WTC11 (cell line): ENCODE measurements at places on chromosomes 1 and 21.

DNA sequence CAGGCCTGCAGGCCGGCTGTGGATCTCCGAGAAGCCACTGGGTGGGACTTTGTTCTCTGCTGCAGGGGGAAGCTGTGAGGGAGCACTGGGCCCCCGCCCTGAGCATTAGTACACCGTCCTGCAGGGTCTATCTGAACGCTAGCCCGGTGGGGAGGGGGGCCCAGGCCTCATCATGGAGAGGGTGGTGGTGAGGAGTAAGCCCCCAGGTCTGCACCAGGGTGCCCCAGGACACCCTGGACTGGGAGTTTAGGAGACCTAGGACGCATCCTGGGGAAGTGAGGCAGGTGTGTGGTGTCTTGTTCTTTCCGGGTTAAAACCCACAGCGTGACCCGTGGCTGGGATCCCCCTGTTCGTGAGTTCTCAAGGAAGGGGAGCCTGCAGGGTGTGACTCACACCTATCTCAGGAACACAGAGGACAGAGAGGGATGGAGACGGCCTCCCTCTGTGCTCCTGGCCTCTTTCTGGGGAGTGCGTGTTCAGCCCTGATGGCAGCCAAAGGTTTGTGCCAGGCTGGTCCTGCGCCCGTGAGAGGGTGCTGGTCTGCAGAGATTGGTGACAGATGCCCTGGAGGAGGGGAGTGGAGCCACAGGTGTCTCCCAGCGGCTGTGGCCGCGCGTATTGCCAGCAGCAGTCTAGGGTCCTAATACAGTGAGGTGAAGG lies 44.8 kb downstream of the AGPAT3 start:
- no peak for DNase-seq

DNA sequence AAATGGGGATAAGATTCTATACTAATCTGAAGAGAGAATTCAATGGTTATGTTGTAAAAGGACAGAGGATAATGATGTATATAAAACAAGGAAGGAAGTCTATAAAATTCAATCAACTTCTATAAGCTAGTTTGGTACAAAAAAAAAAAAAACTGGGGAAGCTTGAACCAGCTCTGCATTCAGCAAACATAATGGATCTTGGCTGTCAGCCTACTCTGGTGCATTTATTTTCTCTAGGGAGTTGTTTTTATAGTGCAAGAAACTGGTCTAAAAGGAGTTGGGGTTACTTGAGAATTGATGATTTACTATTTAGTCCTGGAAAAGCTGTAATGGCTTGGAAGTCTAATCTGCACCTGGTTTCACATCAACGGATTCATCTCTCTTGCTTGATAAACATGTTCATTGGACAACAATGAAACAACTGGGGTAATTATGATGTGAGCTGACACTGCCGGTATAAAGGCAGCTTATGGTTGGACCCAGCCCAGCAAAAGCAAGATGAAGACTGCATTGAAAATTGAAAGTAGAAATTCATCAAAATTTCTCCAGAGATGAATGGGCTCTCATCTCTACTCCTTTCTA lies 199.4 kb upstream of the NRIP1 start:
- DNase-seq: no peak

- DNase-seq: no peak
Measured at GRCh38 chr1:53430261-53430660, 28.9 kb upstream of the DMRTB1 start.

DNA sequence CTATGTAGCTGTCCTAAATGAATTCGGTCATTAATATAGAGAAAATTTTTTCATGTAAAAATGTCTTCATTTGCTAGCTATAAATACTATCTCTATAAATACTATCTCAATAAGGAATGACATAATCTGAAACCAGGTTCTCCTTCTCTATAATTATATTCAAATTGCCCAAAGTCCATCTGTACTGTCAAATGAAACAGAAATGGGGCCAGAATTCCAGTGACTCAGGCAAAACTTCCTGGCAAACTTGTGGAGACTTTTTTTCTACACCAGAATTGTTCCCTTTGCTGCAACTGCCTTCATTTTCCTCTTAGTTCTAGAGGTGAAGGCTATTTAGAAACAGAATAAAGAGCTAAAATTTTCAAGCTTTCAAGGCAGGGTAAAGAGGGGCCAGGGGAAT lies 152.5 kb downstream of the KCNH1 start:
- no peak for DNase-seq

- DNase-seq: no peak
Measured at GRCh38 chr1:43552813-43553212, 22.1 kb downstream of the PTPRF start.

DNA sequence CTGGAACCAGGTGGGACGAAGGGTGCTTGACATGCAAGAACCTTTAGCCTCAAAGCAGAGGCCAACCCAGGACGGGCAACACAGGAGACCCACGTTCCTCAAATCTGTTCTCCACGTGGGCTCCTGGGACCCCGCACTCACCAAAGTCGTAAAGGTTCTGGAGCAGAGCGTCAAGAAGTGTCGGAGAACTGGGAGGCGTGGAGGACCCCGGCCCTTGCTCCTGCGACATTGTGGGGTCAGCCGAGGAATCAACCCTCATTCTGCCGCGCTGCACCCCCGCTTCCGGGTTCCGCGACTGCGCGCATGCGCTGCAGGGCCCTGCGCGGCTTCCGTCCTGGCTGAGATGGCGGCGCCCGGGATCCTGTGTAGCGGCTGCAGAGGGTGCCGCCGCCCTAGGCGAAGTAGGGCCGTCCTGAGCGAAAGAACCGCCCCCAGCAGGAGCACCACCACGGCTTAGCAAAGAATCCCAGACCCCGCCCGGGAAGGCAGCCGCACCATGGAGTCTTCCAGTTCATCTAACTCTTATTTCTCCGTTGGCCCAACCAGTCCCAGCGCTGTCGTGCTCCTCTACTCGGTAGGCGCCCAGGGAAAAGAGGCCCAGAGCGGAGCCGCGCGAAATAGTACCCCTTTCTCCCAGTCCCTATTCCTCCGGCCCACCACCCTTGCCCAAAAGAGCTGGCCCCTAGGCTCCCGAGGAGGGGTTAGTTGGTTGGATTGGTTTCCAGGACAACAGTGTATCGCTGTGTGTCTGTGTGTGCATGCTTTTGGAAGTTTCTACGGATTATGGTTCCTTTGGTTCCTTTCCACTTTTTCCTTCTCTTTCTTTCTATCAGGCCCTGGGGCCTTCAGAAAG lies at the start of gene GNPAT:
Gene GNPAT (plus strand): TSS at position 330 of the 853 bp plus-strand sequence. CDS start 167 bp downstream, at position 497.
- peak; percentile 88 for DNase-seq

DNA sequence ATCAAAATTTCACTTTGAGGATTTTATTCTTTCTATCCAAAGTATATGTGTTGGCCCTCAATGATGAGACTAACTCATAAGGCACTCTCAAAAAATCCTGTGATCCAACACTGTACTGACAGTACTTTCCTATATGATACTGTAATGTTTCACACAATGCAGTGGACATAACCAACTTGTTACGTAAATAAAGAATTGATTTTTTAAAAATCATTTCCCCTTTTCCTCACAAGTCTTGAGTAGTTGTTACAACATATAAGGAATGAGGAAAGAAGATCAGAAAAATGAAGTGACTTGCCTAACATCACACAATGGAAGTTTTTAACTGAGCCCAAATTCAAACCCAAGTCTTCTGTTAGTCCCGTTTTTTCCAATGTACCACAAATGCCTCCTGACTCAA lies 17.2 kb downstream of the PTP4A2 start:
- DNase-seq: no peak

DNA sequence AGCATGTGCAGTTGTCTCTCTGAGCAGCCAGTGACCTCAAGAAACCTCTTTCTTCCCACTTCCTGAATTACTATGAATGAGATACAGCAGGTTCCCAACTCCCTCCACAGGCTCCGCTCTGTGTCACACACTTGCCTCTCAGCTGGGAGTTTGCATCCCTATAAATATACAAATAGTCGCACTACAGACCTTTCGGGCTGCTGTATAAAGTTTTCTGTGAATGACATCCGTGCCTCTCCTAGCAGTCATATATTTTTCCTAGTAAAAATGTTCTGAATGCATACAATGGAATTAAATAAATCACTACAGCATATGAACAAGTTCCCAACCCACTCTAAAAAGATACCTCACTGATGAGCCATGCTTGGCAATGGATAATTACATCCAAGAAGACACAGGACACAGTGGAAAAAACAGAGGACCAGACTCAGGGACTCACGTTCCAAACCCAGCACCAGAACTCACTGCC lies 66.8 kb downstream of the CAPZB start:
- DNase-seq: no peak

DNA sequence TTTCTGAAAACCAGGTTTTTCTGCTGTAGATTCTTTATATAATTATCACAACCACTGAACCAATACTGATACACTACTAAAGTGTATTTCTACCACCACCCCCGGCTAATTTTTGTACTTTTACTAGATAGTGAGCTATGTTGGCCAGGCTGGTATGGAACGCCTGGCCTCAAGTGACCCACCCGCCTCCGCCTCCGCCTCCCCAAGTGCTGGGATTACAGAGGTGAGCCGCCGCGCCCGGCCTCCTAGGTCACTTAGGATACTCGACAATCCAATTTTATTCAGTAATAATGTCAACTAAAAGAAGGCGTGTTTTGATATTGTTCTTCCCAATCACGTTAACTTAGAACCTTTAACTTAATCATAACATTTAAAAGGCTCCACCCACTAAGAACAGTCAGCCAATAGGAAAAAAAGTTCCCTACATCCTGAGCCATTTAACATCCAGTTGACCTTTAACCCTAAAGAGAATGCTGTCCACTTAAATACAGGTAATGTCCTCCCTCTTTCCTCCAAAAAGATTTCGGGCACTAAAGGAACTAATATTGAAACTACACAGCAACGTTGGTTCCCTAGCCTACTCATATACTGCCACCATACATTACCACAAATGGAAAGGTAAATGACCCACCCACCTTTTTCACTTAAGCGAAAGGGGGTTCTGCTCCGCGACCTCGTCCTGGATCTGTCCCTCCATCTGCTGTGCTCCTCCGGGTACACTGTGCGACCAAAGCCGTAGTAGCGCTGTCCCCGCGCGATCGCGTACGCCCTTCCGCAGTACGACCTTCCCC lies 1.2 kb downstream of the RSRP1 start:
- no peak for DNase-seq

DNA sequence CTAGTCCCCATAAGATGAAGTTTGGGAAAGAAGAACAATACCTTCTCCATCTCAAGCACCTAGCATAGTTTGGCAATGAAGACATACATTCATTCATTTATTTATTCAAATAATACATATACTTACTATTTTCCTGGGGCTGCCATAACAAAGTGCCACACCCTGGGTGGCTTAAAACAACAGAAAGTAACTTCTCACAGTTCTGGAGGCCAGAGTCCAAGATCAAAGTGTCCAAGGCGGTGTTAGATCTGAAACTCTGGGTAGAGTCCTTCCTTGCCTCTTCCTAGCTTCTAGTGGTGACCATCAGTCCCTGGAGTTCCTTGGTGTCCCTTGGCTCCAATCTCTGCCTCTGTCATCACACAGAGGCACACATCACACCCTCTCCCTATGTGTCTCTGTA lies 112.1 kb upstream of the IGSF21 start:
- no peak for DNase-seq

GRCh38 chr1:199551967-199552565 lies 475.4 kb upstream of the NR5A2 start:
- DNase-seq: peak; percentile 22

GRCh38 chr1:186682736-186683135 lies 2.5 kb upstream of the PTGS2 start:
- no peak for DNase-seq

- DNase-seq: peak; percentile 86
Measured at GRCh38 chr1:40774266-40774998, 9.2 kb upstream of the KCNQ4 start.

GRCh38 chr1:38025233-38025632 lies 12.7 kb downstream of the UTP11 start:
- DNase-seq: no peak

GRCh38 chr1:151535326-151536271 lies 4.5 kb upstream of the TUFT1 start:
- no peak for DNase-seq

- DNase-seq: no peak
Measured at GRCh38 chr1:247905181-247905580, 9.8 kb downstream of the OR2W3 start.

- no peak for DNase-seq
Measured at GRCh38 chr1:92992054-92992453, 30.8 kb upstream of the DIPK1A start.

DNA sequence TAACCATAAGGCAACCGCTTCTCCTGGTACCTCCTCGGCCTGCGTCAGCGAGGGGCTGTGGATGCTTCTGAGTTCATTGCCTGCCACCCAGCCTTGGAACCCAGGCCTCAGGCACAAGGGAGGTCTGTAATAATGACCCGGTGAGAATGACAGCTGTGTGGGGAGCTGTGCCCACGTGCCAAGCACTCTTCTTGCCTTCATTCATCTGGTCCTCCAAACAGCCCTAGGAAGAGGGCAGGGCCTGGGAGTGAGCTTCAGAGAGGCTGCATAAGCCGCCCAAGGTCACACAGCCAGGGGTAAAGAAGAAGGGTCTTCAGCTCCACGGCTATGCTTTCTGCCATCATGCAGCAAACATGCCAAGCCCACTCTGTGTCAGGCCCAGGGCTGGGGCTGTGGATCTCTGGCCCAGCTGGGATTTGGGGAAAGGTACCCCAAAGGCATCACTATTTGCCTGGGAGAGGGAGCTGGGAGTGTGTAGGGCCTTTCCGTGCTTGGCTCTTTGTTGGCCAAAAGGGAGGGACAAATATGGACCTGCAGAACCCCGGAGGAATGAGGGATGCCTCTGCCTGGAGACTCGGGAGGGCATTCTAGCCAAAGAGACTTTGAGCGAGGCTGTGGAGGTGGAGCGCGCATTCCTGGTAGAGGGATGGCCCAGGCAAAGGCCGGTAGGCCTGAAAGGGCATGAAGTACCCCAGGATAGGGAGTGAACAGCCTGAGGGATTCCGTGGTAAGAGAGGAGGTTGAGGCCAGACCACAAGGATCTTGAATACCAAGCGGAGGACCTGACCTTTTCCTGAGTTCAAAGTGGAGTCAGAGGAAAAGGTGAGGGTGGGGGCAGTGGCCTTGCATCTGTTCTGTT lies 10.1 kb upstream of the EDN2 start:
- no peak for DNase-seq

GRCh38 chr1:22163564-22163963 lies 20.7 kb upstream of the WNT4 start:
- no peak for DNase-seq

DNA sequence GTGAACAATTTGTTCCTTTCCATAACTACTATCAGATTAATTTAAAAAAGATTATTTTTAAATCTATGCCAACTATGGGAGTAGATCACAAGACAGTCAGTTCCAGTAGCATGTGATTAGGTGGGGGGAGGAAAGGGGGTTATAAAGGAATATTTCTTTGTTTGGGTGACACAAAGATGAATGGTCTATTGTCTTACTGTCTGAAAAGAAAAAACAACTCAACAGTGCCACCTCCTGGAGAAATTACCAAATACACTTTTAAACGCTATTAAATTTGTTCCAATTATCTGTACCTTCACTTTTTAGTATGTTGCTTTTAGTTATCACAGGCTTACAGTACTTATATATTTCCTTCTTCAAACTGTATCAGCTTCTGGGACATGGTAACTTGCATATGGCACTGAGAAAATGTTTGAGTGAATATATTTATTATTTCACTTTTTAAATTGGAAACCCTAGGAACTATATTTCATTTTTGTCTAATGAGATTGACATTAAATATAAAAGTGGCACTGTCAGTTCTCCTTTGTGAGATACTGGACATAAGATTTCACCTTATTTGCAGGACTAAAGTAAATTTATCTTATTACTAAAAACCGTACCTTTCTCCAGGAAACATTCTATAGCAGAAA lies 1.7 kb upstream of the SORT1 start:
- DNase-seq: no peak
